ENCODE measurements at places on chromosomes 7 and 10.

DNA sequence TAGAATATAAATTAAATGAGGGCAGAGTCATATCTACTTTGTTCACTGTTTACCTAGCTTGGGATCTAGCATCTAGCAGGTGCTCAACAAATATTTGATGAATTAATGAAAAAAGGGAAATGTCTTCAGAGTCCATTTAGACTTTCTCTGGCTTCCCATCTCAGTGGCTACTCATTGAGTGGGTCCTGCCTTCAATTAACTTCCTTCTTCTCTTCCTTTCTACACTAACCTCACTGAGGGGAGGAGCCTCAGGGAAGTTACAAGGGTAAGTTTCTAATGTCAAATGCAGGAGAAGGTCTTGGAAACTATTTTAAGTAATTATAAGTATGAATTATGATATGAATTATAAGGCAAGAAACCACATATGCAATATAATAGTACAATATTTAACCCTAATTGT lies 28.2 kb upstream of the MPP7 start:
- DNase-seq: no peak

DNA sequence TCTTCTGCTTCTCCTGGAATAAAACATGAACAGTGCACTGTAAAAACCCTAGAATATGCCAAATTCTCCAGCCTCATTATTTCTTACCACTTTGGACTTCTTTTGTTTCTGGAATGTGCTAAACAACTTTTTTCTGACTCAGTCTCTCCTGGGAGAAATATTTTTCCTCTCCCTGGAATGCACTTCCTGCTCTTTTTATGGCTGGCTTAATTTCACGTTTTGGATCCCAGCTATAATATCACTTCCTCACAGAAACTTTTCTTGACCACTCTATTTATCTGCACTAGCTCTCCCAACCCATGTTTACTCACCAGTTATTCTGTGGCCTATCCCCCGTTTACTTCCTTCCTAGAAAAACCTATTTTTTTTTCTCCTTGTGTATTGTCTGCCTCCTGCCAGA lies 26.7 kb downstream of the ABCB5 start:
- no peak for DNase-seq

DNA sequence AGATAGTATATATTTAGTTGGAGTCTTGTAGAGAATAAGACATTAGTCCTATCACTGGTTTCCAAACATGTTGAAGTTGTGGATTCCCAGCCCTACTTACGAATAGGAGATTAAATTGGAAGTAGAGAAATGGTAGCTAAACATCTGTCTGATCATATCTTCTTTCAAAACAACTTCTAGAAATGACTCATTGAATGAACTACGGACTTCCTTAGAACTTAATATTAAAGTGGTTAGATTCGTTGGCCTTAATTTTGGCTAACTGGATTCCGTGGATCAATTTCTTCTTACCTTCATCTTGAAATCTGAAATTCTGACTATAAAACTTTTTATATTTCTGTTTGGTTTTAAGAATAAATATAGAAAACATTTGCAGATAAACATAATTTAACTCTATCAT lies 3.4 kb downstream of the PHF14 start:
- DNase-seq: no peak

DNA sequence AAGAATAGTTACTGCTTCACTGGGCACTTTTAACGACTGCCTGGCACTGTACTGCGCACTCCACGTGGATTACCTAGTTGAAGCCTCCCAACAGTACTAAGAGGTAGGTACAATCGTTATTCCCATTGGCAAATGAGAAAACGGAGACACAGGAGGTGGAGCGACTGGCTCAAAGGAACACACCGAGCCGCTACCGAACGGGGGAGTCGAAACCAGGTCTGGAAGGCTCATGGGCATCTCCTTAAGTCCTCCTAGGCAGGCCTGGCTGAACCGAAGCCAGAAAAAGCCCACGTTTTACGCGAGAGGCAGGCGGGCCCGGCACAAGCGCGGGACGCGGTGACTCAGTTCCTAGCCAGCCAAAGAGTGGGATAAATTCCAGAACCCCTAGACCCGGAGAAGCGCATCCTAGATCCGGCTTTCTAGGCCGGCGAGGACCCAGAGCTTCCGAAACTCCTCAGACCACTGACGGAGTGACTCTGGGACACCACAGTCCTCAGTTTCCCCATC lies 472 bp downstream of the PDAP1 start:
- DNase-seq: no peak

DNA sequence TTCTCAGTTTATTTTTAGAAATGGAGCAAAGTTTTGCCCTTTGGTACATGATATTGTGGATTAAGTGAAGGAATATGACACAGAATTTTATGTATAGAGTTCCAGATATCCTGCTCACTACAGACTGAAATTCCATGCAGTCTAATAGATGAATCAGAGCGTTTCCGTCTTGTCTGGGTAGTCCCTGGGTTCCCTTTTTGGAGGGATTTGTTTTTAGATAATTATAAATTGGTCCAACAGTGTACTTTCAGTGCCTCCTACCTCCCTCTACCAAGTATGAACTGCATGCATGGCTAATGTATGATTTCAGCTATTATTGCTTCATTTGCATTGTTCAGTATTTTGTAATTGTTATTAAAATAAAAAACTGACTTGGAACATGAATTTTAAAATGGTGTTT lies 74.4 kb downstream of the SEPTIN7 start:
- DNase-seq: no peak

GRCh38 chr10:79937701-79938151 lies 11.2 kb downstream of the SFTPD start:
- no peak for DNase-seq

GRCh38 chr10:117496031-117496430 lies 46.5 kb upstream of the EMX2 start:
- no peak for DNase-seq

DNA sequence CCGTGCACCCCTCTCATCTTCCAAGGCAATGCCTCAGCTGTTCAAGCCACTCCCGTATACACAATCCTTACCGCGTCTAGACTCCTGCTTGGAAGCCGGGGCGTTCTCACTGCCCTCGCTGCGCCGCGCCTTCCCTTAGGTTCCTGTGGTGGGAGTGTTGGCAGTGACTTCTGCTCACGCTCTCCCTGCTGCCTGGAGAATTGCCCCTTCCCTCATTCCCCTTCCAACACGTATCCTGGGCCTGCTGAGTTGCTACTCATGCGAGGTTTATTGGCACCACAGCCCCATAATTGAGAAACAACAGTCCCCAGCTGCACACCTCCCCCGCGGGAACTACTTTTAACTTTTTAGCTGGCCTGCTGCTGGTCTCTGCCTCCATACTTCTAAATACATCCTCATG lies 31.9 kb downstream of the RBM17 start:
- DNase-seq: no peak

DNA sequence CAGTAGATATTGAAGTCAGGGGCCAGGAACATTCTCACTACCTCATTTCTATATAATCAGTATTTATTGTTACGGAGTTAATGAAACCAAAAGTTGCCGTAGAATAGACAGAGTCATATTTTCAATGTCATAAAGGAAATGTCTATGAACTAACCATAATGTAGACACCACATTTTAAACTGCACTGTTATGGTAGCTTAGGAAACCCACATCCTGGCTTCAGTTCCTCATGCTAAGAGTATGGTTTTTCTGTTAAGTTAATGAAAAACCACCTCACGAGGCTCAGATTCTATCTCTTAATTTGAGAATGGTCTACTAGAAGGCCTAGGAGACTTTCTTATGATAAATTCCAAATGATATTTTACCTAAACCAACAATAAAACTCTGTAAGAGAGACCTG lies 166.5 kb downstream of the TMEM26 start:
- no peak for DNase-seq

- no peak for DNase-seq
Measured at GRCh38 chr7:116490351-116490750, 9.2 kb upstream of the CAV2 start.

GRCh38 chr7:44824894-44825526 lies 22.9 kb downstream of the H2AZ2 start:
- DNase-seq: no peak

- DNase-seq: no peak
Measured at GRCh38 chr10:80528901-80529300, 8.8 kb upstream of the SH2D4B start.

- no peak for DNase-seq
Measured at GRCh38 chr10:11175823-11176243, 158.2 kb downstream of the CELF2 start.

DNA sequence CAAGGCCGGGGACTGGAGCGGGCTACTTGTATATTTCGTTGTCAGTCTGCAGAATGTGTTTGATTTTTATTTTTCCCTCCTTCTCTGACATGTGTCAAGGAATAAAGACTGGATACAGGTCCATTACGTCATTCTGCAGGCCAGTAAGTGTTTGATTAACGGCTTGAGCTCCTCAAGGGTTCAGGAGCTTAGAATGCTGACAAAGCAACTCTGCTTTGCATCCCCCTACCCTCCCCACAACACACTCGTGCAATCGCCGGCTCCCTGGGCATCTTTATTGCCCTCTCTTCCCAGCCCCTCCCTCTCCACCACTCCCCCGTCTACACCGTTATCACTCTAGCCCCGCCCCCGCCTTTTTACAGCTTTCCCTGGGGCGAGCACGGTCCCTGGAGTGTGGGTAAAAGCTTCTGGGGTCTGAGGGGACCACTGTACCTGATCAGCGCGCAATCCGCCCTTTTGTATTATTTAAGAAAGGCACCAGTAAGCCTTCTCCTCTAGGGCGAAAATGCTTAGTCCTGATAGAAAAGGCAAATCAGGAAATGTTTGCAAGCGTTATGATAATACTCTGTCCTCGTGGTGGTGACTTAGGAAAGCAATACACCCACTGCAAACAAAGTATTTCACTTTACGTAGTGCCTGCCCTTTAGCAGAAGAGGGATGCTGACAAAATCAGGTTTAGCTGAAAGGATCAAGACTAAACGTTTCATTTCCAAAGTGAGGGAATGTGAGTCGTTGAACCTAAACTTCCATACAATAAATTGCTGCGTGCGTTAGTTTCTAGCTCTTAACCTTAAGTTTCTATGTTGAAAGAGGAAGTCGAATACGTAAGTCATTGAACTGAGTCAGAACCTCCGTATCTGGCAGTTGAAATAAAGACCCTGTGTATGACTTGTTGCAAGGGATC lies 1.4 kb upstream of the CREB5 start:
- DNase-seq: no peak

- DNase-seq: no peak
Measured at GRCh38 chr7:149494738-149495368, 2.8 kb downstream of the ZNF746 start.

- no peak for DNase-seq
Measured at GRCh38 chr10:58771863-58772262, 259.2 kb downstream of the BICC1 start.

DNA sequence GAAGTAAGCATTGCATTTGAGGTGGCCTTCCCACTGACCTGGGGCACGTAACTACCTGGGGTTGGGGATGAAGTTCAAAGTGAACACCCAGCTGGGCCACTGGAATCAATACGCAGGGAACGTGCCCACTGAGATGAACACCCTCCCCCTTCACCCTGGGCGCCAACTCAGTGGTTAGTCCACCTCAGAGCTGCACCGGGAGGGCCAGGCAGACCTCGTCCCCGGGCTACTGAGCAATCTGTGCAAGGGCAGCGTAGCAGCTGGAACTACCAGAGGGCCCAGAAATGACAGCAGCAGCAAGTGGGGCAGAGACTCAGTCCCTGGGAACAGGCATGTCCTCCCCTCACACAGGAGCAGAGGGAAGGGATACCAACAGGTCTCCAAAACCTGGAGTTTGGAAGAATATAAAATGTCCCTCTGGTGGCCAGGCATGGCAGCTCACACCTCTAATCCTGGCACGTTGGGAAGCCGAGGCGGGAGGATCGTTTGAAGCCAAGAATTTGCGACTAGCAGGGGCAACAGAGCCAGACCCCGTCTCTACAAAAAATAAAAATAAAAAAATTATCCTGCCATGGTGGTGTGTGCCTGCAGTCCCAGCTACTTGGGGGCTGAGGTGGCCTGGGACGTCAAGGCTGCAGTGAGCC lies 143.9 kb downstream of the SH3PXD2A start:
- DNase-seq: no peak

GRCh38 chr7:115009139-115009538 lies 87.2 kb downstream of the MDFIC start:
- DNase-seq: no peak

GRCh38 chr7:1811850-1812508 lies 141.9 kb downstream of the ELFN1 start:
- DNase-seq: no peak
